Activated effector memory CD4-positive, alpha-beta T cell treated with anti-CD3 and anti-CD28 coated beads, Interleukin-2, amount 50 U/mL, for 16 hours (primary cell): ENCODE measurements at places on chromosomes 16 and 17.

DNA sequence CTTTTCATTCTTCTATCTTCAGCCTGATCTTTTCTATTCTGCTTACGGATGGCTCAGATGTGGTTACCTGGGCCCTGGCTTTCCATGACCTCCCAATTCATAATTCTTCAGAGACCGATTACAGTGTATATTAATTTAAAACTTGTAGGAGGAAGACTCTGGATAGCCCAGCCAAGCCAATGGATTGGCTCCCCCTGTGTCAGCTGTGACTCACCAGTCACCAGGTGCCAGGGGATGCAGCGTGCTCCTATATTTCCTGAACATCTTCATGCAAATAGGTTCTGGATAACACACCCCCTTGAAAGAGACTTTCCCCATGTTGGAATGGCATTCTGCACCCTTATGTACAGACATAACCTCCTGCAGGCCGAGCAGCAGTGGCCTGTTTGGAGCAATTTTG lies 208.3 kb upstream of the WSCD1 start:
- no peak for DNase-seq

DNA sequence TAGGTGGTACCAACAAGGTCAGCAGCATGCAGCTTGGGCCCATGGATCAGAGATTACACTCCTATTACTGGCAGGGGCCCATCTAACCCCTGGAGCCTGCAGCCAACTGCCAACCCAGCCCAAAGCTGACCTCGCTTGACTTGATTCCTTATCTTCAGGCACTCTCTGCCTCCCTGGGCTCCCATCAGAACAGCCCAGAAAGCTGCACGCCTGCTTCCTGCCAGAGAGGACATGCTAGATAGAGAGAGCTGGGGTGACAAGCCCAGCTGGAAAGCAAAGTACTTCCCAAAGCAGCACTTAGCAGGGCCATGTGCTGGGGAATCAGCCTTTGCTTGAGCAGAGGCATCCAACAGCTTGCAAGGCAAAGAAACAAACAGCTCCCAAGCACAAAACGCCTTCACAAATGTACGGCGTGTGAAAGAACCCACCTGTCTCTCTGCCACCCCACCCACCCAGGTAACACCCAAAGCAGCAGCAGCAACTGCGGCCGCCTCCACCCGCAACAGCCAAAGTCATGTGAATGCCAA lies 74.2 kb upstream of the NLK start:
- no peak for DNase-seq

GRCh38 chr17:79752175-79752574 lies 21.4 kb downstream of the ENPP7 start:
- DNase-seq: no peak

GRCh38 chr17:76416899-76417298 lies 32.5 kb downstream of the SPHK1 start:
- DNase-seq: no peak

DNA sequence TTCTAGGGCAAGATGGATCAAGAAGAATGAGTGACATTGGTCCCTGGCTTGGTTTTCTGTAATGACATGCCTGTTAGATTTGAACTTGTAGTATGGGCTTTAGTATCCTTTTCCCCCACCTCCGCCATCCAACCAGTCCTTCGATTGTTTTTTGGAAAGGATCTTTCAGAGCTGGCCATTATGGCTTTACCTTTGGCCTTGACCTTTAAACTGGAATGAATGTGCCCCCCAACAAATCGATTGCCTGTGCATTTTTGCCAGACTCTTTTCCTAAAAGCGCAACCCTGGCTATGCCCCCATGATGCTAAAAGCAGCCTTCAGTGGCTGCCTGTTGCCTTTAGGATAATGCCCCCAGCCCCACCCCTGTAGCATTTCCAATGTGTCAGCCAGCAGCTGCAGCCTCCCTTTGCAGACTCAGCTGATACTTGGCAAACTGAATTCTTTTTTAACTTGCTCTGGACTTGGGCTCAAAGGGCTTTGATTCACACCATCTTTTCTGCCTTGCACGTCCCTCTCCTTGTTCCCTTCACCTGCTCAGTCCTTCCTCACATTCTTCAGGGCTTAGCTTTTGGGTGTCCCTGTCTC lies 4.0 kb downstream of the GPRC5C start:
- no peak for DNase-seq

DNA sequence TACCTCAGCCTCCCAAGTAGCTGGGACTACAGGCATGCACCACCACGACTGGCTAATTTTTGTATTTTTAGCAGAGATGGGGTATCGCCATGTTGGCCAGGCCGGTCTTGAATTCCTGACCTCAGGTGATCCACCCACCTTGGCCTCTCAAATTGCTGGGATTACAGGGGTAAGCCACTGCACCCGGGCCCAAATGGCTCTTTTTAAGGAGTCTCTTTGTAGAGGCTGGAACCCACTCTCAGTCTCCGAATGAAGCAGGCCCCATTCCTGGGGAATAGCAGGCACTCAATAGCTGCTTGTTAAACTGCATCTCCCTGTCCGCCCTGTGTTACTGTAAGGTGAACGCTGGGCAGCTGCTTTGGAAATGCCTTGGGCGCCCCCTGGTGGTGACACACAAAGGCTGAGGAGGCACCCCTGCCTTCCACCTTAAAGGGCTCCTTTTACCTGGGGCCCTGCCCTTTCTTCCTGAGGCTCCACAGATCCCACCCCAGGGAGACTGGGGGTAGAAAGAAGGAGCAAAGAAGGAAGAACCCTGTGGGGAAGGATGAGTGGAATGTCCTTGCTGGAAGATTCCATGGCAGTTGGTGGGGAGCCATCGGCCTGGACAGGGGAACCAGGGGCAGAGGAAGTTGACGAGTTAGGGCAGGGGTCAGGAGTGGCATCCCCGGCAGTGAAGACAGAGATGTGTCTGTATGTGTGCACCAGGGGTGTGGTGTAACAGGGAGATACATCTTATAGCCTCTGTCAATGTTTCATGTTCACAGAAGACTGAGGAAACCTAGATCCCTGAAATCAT lies 6.1 kb upstream of the SP2 start:
- DNase-seq: peak; percentile 97
